ENCODE measurements at places on chromosomes 7 and 10. TPM values are rescaled to one million over a fixed set of nuclear protein-coding genes. Genes with fewer than 3 reads are reported as not detected.

GRCh38 chr10:93171837-93172236 lies 98.1 kb downstream of the CYP26A1 start:
- DNase-seq, result no peak

DNA sequence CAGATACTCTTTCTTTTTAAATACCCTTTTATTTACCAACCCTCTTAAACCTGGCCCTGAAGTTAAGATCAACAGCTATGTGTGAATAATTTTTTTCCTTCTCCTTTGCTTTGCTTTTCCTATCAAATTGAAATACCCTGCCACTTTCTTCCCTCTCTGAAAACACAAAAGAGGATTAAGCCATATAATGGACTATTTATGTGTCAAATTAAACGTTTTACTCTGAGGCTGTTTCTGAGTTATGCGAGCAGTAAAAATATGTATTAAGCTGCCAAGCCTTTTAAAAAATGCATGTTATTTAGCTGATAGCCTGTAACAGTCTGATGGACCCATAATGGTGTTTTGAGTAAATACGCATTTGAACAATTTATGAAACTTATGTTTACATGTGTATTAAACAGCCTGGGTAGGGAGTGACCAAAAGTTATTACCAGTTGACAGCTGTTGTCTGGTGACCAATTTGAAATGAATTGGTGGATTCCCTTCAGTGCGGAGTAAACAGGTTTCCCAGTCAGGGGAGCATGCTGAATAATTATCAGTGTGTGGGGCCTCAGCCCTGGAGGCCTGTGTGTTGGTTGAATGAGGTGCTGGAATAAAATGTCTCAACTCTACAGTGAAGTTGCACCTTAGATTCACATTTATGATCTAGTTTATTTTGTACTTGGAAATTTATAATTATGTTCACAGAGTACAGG lies 89.6 kb downstream of the AUTS2 start:
- DNase-seq, result no peak

GRCh38 chr10:112369495-112370423 lies 4.2 kb upstream of the ACSL5 start:
- DNase-seq, result no peak

GRCh38 chr7:141076377-141076776 lies 2.5 kb downstream of the TMEM178B start:
- no peak for DNase-seq

CALCR gene
- total RNA-seq, result not detected

GSTO2 gene
- 13.8 TPM for total RNA-seq

LRGUK gene
- total RNA-seq, result 1.0 TPM

All from PC-3 (cell line).